ENCODE measurements at places on chromosomes 6 and 20.

GRCh38 chr6:118086159-118086558 lies 179.1 kb downstream of the SLC35F1 start:
- no peak for DNase-seq

DNA sequence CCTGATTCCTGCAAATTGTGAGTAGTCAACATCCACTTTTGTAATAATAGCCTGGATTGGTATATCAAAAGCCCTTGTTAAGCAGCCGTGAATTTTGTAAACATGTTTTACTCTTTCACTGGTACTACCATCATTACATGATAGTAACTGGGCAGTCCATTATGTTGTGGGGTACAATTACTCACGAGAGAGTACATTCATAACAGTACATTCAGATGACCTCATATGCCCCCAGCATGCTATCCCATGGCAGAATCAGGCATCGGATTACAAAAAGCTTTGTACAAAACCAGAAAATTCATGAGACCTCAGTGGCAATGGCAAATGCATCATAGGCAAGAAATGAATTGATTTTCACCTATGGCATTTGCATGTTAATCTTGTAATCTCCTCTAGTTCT lies 166.2 kb downstream of the EPM2A start:
- DNase-seq: no peak

- no peak for DNase-seq
These were observed 6.2 kb downstream of the COL9A3 start for GRCh38 chr20:62822788-62823651.

DNA sequence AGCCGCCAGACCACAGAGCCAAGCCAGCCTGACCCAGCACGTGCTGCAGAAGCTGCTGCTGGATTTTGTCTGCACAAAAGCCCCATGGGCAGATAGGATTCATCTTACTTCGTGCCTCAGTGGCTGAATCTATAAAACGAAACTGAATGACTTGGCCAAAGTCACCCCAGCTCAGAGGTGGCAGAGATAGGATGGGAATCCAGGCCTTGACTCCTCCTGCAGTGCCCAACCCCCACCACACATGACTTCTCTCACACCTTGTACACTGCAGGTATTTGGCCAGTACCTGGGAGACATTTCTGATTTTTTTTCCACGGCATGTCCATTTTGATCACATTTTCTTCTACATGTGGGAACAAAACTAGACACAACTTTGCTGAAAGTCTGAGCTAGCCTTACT lies 182.1 kb downstream of the ANKRD60 start:
- DNase-seq: peak; percentile 17

- DNase-seq: no peak
These were observed 11.8 kb downstream of the C20orf203 start for GRCh38 chr20:32661820-32662528.

DNA sequence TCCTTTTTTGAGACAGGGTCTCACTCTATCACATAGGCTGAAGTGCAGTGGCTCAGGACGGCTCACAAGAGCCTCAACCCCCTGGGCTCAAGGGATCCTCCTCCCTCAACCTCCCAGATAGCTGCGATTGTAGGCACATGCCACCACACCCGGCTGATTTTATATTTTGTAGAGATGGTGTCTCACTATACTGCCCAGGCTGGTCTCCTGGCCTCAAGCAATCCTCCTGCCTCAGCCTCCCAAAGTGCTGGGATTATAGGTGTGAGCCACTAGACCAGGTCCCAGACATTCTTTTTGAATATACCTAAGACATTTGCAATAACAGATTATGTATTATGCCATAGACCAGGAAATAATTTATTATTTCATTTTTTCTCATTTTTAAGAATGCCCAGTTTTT lies 58.3 kb upstream of the CDYL start:
- DNase-seq: no peak

DNA sequence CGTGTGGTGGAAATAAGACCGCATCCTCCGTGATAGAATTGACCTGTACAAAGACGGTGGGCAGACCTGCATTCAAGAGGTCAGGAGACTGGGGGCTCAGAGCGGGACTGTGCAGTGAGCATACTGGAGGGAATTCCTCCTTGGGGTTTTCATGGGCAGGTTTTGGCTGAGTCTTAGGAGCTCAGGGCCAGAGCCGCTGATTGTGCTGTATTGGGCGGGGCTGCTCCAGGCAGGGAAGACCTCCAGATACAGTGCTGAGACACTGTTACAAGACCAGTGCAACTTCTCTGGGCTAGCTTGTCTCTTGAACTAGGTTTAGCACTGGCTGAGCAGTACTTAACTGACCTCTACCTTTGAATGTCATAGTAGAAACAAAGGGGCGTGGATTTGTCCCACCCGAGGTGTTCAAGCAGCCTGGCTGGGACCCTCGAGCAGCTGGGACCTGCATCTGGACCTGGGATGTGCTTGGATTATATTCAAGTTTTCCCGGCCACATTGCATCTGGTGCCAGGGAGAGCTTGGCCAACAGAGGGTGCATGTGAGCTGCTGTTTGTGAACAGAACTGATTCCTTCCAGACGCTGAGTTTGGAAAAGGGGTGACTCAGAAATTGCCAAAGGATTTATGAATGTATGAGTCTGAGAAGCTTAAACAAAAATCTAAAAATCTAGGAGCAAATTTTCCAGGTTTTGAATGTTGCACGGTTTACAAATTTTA lies 33.4 kb upstream of the SLC22A1 start:
- no peak for DNase-seq

DNA sequence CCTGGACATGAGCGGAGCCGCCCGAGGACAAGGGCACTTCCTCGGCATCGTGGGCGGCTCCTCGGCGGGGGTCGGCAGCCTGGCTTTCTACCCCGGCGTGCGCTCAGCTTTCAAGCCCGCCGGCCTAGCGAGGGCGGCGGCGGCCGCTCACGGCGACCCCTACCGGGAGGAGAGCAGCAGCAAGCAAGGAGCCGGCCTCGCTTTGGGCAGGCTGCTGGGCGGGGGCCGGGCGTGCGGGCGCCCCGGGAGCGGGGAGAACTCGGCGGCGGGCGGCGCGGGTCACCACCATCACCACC lies 6.7 kb downstream of the PRDM13 start:
- DNase-seq: peak; percentile 76

DNA sequence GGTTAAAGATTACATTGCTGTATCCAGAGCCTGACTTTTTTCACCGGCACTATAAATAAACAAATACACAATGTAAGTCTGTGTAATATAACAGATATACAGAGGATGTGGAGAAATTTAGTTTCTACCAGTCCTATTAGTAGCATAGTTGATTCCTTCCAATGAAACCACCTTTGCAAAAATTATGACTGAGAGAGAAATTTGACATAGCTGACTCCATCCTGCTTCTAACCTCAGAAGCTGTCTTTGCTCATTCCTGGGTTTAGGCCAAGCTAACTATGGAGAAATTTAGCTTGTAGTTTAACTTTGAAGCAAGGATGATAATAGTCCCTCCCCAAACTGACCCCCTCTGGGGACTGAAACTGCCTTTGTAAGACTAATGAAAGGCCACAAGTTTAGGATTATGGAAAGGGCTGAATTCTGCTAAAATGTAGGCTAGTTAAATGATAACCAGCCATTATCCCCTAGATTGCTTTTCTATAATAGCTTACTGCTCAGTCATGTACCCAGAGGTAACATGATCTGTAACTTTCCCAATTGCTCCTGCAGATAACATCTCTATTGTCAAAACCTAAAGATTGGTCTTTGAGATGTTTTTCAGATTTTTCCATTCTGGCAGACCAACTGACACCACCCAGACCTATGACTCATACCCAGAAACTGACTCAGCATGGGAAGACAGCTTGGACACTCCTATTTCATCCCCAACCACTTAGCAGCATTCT lies 172.8 kb upstream of the ARG1 start:
- no peak for DNase-seq

DNA sequence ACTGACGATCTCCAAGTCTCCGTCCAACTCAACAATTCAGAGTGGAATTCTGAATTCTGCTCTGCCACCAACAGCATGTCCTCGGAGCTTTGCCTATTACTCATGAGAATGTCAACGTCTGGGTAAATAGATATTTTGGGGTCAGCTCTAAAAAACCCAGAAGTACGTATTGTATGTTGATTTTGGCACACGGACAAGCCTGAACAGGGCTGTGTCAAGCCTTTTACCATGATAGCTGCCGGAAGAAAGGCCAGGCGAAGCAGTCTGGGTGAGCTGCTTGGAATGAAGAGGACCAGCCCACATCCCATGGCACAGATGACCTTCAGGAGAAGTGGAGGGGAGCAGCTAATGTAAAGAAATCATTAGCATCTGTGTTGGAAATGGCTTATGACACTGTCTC lies 88.0 kb upstream of the JAG1 start:
- DNase-seq: no peak

GRCh38 chr6:116393430-116393829 lies 22.7 kb downstream of the DSE start:
- DNase-seq: no peak

GRCh38 chr6:100430962-100431361 lies 33.8 kb downstream of the SIM1 start:
- DNase-seq: no peak
